ENCODE measurements at places on chromosomes 13 and 19. TPM values are rescaled to one million over a fixed set of nuclear protein-coding genes. Genes with fewer than 3 reads are reported as not detected.

DNA sequence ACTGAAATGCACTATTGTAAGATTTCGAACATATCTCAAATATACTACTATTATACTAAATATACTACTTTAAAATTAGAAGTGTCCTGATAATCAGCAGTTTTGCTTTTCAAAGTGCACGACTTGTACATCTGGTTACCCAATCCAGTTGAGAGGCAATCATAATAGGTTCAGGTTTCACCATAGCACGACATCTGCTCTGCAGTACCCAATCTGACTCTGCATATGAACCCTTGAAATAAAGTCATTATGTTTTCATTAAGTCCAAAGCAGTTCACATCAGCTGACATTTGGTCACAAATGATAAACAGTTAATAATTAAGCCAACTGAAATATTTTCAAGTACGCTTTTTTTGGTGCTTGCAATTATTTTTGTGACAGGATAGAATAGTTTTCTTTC lies 90.6 kb downstream of the PCDH9 start:
- DNase-seq: no peak

DNA sequence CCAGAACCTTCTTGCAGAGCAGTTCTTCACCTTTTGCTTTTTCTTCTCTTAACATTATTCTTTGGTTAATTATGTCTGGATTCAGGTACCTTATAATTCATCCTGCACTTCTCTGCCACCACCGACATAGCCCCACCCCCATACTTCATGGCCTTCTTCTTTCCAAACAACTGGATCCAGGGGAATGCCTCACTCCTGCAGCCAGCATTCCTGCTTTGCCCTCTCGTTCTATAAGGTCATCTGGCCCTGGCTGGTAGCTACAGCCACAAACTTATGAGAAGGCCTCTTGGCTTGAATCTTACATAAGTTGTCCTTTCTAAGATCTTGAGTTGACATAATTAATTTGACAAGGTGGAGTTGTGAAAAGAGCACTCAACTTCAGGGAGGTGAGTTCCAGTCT lies 84.1 kb upstream of the FRY start:
- DNase-seq: no peak

GRCh38 chr13:92873029-92873428 lies 353.6 kb upstream of the GPC6 start:
- no peak for DNase-seq

The SIGLEC8 gene
- total RNA-seq: not detected

- DNase-seq: no peak
Observed at GRCh38 chr13:33871207-33872004, 53.5 kb downstream of the RFC3 start.

The SMIM7 gene
- total RNA-seq: 60.5 TPM

The MAST1 gene
- total RNA-seq: 0.32 TPM

DNA sequence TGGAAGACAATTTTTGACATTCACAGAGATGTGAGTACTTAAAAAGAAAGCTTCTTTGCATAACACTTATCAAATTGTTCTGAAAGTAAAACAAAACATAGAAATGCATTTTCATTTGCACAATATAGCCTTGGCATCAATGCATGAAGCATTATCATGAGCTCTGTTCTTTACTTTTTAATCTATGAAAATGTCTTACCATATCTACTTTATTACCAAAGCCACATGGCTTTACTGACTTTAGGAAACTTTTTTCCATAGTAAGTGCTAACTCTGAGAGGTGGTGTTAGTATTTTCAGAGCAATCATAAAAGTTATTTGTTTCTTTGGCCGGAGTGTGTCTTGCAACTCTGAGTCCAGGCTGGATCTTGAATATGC lies 10.5 kb downstream of the TNFRSF19 start:
- no peak for DNase-seq

- DNase-seq: no peak
Observed at GRCh38 chr19:2856457-2857050, 10.6 kb upstream of the ZNF556 start.

GRCh38 chr19:54197121-54197520 lies 3.5 kb upstream of the RPS9 start:
- DNase-seq: no peak

All from osteocyte (in vitro differentiated cells).